ENCODE measurements at places on chromosomes 3 and 15.

DNA sequence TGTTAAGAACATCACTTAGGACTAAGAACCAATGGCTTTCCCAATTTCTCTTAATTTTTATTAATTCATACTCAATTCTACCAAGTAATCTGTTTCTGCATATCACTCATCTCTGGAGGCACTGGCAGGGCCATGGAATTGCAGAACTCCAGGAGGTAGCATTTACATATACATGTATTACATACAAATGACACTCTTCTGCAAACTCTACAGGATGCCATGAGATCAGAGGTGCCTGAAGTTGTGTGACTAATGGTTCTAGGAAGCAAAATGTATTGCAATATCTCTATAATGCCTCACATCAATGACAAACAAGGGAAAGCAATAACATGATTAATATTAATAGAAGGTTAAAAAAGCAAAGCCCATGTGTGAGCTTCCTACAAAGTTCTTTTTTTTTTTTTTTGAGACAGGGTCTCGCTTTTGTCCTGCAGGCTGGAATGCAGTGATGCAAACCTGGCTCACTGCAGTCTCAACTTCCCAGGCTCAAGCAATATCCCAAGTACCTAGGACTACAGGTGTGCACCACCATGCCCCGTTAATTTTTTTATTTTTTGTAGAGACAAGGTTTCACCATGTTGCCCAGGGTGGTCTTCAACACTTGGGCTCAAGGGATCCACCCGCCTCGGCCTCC, 33.0 kb downstream of the DENND6A start:
- peak; percentile 84 for DNase-seq

DNA sequence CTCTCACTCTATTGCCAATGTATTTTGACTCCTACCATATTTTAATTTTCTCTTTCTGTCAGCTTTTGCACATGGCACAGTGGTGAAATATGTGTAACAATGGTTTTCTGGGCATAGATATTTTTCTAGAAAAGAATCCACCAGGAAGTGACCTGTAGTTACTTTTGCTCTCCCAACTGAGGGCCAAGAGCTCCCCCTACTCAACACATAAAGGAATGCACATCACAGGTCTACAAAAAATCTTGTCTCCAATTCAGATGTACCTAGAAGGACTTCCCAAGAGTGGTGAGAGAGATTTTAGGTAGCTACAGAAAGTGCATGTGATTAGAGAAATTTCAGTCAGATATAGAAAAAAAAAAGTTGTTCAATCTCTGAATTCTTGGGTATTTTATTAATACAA, 15.6 kb downstream of the CPA3 start:
- DNase-seq, result no peak

DNA sequence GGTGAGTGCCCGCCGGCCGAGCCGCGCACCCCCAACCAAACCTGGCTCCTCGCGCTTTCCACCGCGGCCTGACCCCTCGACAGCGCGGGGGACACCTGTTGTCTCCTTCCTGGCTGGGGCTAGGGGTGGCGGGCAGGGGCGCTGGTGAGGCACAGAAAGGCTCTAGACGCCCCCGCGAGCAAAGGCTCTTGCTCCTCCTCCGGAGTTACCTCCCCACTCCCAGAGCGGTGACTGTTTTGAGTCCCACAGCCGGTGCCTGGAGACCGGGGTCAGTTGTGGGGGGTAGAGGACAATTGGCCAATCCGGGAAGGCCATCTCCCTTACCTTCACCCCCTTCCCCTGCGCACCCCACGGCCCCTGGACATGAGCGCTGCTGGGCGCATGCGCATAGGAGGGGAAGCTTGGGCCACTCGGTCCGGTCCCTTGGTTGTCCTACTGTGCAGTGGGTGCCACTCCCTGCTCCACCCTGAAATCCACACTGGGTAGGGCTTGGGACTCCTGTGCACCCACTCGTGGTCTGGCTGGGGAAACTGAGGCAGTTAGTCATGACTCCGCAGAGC, 554 bp downstream of the CHST13 start:
- no peak for DNase-seq

DNA sequence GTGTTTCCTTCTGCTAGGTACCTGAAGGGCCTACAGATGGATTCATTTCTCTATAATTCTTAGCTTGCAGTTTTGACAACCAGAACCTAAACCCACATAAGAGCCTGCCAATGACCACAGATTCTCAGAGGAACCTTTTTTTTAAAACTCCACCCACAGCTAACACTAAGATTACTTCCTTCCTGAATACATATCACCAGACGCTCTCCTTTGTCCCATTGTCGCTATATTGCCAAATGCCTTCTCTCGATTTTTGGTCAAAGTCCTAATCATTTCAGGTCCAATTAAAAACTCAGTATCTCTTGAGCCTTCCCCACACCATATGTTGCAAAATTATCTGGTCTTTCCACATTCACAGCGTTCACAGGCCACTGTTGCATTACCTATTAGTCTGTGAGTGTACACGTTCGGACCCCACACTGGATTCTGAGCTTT, 12.4 kb downstream of the ZNF710 start:
- no peak for DNase-seq

DNA sequence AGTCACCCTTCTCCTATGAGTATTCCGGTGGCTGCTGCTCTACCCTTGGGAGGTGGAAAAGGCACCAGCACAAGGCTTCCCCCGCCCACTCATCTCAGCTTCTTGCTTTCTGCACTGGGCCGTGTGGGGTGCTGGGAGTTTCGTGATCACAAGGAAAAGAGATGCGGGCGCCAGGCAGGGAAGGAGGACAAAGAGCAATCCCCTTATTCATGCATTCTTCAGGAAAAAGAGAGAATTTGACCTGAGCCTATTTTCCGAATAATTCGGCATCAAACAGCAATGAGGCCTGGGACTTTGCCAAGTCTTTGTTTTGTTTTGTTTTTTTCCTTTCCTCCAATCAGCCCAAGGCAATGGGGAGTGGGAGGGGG, 102.2 kb upstream of the LPP start:
- no peak for DNase-seq

DNA sequence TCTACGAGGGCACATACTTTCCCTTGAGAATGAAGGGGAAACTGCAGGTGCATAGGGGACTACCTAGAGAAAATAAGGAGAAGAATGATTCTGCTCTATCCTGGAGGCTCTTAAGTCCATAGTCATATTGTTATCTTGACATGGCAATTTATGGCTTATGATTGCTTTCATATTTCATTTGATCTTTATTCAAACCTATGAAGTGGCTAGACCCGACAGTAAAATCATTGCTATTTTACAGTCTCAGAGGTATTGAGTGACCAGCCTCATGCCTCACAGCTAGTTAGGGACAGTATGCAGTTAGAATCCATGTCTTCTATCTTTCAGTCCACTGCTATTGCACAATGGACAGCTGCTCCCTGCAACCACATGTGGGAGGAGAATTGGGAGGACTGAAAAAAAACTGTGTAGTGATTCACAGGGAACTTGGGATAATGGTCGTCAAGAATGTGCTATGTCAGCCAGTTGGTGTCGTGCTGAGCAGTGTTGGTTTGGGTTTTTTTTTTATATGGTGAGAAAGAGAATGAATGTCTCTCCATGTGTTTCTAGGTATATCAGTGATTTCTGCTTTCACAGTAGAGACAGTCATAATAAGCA, 63.2 kb upstream of the SPPL2A start:
- DNase-seq, result peak; percentile 89

GRCh38 chr15:77516786-77517185, 96.1 kb downstream of the HMG20A start:
- no peak for DNase-seq

DNA sequence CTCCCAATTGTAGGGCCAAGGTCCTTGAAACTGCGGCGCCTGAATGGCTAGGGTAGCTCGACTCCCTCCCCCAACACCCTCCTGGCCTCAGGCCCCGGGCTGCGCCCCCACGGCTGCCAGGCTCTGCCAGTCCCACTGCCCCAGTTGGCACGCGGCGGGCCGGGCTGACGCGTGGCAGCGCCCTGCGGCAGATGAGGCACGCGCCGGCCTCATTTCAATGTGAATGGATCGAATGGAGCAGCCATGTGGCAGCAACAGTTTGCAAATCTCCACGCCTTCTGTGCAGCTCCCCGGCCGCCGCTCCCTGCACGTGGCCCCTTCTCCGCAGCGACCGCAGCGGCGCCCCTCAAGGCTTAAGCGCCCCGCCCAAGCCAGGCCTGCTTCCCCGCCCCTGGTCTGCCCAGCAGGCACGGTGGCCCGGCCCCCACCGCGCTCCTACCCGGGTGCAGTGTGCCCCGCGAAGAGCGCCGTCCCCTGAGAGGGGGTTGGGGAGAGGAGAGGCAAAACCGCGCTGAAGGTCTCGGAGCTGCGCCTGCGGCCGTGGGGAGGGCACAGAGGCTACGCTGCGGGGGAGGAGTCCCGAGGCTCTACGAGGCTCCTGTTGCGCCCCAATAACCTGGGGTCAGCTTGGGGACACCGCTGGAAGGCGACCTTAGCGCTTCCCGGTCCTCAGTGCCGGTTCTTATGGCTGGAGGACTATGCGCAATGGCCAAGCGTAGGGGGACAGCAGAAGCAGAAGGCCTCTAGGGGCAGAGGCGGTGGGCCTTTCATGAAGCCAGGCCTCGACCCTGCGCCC, 3.1 kb upstream of the DLL4 start:
- DNase-seq, result no peak

GRCh38 chr3:150238995-150239619, 169.0 kb upstream of the TSC22D2 start:
- DNase-seq, result peak; percentile 64

DNA sequence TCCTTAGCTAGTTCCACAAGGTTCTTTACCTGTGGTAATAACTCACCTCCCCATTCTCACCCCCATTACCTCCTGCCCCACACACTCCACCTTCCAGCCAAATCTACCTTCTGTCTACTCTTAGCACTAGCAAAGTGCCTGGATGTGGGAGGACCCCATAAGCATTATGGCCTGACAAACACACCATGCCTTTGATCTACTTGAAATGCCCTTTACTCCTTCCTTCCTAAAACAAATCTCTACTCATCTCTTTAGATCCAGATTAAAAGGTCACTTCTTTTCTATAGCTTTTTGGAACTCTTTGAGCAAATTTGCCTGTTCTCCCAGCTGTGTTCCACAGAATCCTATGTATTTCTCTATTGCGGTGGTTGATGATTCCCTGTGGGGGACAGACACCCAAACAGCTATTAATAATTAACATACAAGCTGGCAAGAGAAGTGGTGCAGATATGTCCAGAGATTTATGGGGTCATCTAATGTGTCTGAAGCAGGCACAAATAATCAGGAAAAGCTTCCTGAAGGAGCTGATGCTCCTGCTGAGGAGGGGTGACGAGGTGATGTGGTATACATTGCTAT, 34.0 kb downstream of the DGKG start:
- DNase-seq, result no peak

- DNase-seq, result peak; percentile 8
Measured at GRCh38 chr15:56837273-56837672, 81.2 kb upstream of the TCF12 start.

- DNase-seq, result no peak
Measured at GRCh38 chr15:66943456-66944095, 121.8 kb upstream of the SMAD3 start.

- peak; percentile 46 for DNase-seq
Measured at GRCh38 chr15:45612790-45613415, 21.9 kb upstream of the SQOR start.

- DNase-seq, result peak; percentile 67
Measured at GRCh38 chr3:8492744-8493511, 8.7 kb upstream of the LMCD1 start.

GRCh38 chr3:132622148-132622547, 25.1 kb downstream of the ACKR4 start:
- DNase-seq, result no peak

DNA sequence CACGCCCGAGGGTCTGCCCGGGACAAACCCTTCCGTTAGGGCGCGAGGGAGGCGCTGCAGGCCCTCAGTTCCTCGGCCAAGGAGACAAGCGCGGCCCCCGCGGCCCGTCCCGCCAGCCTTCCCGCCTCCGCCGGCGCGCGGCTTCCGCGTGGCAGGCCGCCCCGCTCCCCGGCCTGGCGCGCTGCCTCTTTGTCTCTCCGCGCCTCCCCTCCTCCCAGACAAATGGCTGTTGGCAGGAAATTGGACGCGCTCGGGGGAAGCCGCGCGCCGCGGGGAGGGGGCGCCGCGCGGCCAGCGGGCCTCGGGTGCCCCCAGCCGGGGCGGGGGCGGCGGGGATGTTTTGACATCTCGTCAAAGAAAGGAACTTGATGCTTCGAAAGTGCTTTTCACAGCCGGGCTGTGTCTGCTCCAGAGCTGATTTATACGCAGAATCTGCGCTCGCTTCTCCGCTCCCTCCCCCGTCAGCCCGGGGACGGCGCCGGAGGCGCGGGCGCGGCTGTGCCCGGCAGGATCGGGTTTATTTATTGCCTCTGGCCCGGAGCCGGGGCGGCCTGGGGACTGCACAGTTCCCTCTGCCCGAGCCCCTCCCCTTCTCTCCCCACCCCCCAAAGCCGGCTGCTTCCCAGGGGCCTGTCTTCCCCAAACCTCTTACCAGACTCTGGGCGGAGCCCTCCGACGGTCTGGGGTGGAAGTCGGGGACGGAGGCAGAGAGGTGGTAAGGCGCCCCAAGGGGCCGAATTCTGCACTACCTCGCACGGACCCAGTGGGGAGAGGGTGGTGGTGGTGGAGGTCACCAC, 20.7 kb downstream of the SHF start:
- peak; percentile 60 for DNase-seq

GRCh38 chr15:41980654-41981323, 8.4 kb upstream of the EHD4 start:
- no peak for DNase-seq

GRCh38 chr15:99406716-99407487, 155.6 kb downstream of the LRRC28 start:
- DNase-seq, result no peak

- DNase-seq, result peak; percentile 61
Measured at GRCh38 chr3:57998366-57999283, 9.6 kb upstream of the FLNB start.

GRCh38 chr3:26068890-26069289, 279.0 kb downstream of the OXSM start:
- DNase-seq, result no peak

DNA sequence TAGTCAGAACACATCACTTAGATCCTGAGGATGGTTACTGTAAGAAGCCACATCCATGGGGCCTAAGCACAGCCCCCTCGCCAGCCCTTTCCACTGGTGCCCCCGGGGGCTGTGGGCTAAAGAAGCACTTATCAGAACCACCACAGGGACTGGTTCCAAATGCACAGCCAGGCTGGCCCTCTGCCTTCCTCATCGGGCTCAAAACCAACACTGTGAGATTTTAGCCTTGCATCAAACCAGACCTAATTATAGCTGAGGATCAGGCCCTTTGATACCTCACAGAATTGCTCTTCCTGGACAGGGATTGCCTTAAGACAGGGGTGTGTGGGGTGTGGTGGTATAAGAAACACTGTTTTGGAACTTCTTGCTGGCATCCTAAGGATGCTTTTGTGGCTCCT, 23.7 kb downstream of the SRPRB start:
- DNase-seq, result no peak

GRCh38 chr3:138405486-138405885, 28.9 kb upstream of the ESYT3 start:
- no peak for DNase-seq

DNA sequence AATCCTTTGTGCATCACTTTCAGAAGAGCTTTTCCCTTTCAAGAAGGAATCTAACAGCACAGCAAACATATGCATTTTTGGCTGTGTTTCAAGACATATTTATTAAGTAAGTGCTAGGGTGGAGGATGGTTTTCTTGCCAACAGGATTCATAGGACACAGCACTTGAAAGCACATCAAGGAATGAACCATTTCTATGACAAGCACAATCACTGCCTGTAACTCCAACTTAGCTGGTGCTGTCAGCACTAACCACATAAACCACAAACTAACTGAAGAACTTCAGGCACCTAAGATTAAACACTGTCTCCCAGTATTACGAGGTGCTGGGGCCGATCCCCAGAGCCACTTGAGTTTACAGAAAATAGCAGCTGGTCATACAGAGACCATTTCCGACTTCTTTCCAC, 35.4 kb upstream of the SPRED1 start:
- DNase-seq, result peak; percentile 69

Measured in bronchial epithelial cell (primary cell).